HS-27A (cell line): ENCODE measurements at places on chromosomes 5 and 9.

GRCh38 chr5:63923914-63924313 lies 38.3 kb downstream of the HTR1A start:
- DNase-seq = no peak

GRCh38 chr9:129582855-129583254 lies 38.0 kb downstream of the C9orf50 start:
- no peak for DNase-seq

DNA sequence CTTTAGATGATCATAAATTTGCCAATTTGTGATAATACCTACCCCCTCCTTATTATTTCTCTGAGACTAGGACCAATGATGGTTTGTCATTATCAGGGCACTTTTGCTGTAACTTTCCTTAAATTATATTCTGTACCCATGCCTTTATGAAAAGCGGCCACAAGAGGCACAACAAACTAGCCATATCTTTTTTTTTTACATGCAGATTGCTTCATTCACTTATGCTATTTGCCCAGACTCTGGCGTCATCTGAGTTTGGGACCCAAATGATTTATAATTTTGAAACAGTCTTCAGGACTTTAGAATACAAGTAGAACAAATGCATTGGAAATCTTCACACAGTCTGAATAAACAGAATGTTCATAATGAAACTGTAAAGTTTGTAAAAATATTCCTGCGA lies 408.1 kb downstream of the MAT2B start:
- no peak for DNase-seq

DNA sequence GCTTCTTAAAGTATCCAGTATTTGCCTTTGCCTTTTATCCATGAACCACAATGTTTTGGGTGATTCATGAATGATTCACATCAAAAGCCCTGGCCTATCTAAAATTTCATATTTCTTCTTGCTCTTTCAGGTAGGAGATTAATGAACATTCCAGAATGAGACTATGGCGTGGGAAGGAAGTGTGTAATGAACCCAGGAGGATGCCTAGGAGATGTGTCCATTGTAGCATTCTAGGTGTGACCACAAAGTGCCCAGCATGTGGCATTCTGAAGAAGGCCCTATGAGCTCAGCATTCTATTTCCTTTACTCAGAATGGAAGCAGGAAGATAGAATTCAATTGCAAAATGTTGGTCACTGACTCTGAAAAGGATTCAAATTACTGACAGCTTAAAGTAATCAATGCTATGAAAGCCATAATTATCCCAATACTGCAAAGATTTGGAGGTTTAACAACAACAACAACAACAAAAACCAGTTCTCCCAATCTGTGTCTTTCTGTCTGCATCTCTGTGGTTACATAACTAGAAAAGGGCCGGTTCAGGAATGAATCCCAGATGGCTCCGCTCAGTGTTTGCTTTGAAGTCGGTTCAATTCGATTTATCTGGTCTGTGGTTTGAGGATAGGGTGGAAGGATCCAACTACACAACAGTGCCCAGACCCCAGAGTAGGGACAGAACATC lies 126.7 kb downstream of the FOXD1 start:
- DNase-seq = peak; percentile 73

DNA sequence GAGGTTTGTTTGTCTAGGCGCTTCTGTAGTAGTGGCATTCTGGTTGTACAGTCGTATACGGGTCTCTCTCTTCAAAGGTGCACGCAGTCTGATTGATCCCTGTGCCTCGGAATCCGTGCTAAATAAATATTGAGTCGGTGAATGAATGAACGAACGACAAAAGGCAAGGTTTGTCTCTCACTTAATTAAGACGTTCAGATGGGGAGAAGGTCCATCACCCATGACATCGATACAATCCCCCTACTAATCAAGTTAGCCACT lies 500 bp upstream of the CREBRF start:
- DNase-seq = no peak

DNA sequence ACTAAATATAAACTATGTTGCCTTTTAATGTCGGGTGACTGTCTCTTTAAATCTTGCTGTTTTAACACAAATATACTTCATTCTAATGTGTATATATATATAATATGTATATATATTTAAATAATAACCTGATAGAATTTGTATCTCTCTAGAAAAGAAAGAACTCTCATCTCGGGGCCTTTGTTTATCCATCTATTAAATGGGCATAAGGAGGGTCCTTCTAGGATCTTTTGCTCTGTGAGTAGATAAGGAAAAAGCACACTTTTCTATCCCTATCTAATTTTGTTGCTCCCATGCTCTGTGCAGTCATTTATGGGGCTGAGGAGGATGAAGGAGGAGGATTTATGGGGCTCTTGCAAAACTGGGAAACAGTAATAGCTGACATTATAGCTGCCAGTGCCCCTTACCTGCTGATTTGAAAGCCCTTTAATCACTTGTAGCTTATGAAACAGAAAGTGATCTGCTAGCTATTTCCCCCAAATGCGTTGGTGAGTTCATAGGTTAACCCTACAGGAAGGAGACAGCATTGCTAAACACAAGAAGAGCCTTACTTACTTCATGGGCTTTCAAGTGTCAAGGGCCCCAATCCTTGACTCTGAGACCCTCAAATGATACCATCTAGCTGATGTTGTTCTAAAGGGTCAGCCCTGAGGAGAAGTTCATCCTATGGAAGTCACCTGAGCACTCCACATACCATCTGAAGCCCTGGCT lies 5.8 kb upstream of the PPARGC1B start:
- DNase-seq = no peak

- DNase-seq = peak; percentile 27
Measured at GRCh38 chr5:172707285-172708182, 63.5 kb downstream of the DUSP1 start.

GRCh38 chr9:87547671-87548081 lies 50.0 kb downstream of the DAPK1 start:
- DNase-seq = no peak

DNA sequence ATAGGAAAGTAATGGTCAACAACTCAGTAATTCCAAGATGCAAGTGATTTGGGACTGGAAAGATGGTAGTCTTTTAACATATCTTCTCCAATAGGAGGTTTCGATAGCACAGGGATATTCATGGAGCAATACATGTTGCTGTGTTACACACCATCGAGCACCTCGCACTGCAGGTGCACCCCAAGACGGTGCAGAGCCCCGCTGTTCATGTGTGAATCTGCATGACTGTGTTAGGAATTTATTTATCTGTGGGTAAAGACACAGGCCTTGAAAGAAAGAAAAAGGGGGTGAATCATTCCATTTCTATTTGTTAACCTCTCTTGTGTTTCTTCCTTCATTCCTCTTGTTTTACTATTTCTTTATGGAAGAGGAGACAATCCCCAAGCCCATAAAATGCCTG lies 217.1 kb downstream of the EBF1 start:
- no peak for DNase-seq

GRCh38 chr5:112248623-112249022 lies 170.5 kb downstream of the EPB41L4A start:
- DNase-seq = no peak

DNA sequence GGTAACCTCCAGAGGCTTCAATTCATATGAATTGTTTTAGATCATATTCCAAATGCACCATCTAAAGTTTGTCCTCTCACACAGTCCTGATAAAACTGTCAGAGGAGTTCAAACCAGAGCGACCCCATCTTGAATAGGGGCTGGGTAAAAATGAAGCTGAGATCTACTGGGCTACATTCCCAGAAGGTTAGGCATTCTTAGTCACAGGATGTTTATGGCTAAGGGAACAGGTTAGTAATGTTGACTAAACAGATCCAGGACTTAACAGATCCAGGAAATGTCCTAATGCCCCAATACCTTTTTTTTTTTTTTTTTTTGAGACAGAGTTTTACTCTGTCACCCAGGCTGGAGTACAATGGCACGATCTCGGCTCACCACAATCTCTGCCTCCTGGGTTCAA lies 192.6 kb upstream of the PRDM9 start:
- no peak for DNase-seq

GRCh38 chr5:62643556-62644451 lies 65.2 kb downstream of the LRRC70 start:
- no peak for DNase-seq

DNA sequence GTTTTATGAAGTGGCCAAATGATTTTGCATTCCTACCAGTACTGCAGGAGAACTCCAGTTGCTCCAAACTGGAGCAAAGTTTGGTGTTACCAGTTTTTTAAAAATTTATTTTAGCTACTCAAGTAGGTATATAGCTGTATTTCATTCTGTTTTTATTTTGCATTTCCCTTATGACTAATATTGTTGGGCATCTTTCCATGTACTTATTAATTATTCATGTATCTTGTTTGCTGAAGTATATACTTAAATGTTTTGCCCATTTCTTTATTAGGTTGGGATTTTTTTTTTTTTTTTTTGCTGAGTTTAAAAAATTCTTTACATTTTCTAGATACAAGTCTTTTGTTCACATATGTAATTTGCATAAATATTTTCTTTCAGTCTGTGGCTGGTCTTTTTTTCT lies 386.6 kb upstream of the DAB2 start:
- no peak for DNase-seq

DNA sequence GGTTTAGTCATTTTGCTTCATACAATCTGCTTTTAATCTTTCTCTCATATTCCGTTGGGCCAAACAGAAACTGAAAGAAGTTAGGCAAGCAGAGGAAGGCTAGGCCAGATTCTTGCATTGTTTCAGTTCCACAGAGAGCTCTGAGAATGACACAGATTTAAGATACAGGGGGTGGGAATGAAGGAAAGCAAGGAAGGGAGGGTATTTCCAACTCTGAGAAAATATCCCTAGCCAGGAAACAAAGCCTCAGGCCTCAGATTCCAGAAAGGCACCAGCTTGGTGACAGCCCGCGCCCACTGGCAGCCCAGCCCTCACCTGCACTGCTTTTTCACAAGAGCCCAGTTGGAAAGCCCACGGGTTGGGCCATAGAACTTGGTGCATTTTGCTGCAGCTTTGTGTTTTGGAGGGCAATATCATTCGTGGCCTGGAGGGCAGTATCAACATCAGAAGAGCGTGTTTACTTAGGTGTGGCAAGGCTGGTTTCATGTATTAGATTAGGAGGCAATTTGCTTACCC lies 63.5 kb downstream of the ENC1 start:
- no peak for DNase-seq

- DNase-seq = no peak
Measured at GRCh38 chr5:116964438-116964837, 389.8 kb upstream of the SEMA6A start.

DNA sequence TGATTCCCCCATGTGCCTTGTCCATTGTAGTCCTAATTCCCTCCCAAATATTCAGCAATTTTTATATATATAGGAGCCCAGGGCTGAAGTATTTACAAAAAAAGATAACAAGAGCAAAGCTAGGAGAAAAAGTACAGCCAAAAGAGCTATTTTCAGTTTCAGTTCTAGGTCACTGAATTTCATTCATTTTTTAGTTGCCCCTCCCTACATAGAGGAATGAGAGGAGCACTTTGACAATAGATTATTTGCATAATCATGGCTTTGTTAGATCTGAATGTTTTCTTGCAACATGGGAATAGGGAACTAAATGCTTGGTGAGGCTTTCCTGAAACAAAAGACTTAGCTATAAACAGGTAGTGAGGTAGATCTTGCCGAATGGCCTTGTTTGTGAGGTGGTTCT lies 15.3 kb upstream of the F2RL2 start:
- no peak for DNase-seq

DNA sequence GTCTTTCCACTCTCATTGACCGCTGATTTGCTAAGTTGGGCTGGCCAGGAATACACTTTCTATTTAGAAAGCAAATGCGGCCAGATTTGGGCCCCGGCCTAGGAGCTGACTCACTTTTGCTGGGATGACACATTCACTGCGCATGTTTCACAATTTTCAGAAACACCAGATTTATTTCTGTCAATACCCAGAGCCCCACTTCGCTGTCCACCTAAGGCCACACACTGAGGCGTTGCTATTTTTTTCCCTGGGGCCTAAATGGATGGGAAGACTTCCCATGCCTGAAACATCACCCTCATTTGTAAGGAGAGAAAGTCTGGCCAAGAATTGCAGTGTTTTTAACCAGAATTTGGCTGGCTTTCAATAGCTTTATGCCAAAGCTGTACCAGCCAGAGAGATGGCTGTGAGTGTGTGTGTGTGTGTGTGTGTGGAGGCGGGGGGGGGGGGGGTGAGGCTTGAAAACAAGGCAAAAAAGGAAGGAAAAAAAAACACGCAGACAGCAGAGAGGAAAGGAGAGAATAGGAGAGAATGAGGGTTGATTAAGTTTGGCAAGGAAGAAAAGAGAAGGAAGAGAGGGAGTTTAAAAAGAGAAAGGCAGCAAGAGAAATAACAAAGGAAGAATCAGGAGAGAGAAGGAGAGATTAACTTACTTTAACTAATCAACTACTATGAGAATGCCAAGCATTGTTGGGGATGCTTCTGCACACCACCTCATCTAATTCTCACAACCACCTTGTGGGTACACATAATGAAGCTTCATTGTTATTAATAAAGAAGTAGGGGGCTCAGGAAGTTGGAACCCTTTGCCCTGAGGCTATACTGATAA lies 261.4 kb upstream of the KLF4 start:
- DNase-seq = peak; percentile 94

- no peak for DNase-seq
Measured at GRCh38 chr5:149930749-149931574, 13.6 kb downstream of the PDE6A start.

GRCh38 chr9:105264380-105264779 lies 19.9 kb downstream of the SLC44A1 start:
- DNase-seq = no peak

DNA sequence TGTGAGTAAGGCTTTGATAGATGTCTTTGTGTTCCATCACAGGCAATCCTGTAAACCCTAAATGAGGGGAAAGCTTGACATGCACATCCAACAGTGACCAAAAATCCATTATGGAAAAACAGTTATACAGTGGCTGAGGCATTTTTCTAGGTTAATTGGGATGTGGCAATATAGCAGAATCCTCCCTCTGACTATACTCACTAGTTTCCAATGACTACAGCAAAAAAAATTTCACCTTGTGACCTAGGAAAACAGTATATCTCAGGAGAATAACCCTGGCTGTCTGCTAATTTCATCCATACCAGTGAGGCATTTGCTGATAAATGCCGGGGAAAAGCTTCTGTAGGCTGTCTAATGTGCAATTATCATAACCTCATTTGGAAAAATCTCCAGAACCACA lies 49.9 kb upstream of the SNCAIP start:
- DNase-seq = no peak

GRCh38 chr9:133063500-133064231 lies 1.9 kb downstream of the CEL start:
- DNase-seq = no peak

- peak; percentile 71 for DNase-seq
Measured at GRCh38 chr9:87567571-87567970, 69.9 kb downstream of the DAPK1 start.

DNA sequence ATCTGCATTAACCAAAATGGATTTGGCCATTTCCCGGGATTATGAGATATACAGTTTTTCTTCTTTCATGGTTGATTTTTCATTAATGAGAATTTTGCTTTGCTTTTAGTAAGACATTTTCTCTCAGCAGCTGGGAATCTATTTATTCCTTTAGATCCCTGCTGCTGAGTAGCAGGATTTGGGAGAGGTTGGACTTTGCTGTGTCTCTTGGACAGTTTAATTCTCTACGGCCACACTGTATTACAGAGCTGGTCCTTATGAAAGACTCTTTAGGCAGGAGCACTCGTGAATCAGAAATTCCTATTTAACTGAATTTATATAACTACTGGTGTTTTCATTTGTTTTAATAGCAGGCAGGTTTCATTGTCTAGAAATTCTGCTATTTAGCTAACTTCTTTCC lies 1.6 kb downstream of the UNC13B start:
- DNase-seq = no peak

GRCh38 chr9:137371521-137371941 lies 51.4 kb downstream of the EXD3 start:
- no peak for DNase-seq

GRCh38 chr5:138276402-138277054 lies 2.1 kb upstream of the GFRA3 start:
- DNase-seq = no peak
